ENCODE measurements at places on chromosomes 6 and 20.

DNA sequence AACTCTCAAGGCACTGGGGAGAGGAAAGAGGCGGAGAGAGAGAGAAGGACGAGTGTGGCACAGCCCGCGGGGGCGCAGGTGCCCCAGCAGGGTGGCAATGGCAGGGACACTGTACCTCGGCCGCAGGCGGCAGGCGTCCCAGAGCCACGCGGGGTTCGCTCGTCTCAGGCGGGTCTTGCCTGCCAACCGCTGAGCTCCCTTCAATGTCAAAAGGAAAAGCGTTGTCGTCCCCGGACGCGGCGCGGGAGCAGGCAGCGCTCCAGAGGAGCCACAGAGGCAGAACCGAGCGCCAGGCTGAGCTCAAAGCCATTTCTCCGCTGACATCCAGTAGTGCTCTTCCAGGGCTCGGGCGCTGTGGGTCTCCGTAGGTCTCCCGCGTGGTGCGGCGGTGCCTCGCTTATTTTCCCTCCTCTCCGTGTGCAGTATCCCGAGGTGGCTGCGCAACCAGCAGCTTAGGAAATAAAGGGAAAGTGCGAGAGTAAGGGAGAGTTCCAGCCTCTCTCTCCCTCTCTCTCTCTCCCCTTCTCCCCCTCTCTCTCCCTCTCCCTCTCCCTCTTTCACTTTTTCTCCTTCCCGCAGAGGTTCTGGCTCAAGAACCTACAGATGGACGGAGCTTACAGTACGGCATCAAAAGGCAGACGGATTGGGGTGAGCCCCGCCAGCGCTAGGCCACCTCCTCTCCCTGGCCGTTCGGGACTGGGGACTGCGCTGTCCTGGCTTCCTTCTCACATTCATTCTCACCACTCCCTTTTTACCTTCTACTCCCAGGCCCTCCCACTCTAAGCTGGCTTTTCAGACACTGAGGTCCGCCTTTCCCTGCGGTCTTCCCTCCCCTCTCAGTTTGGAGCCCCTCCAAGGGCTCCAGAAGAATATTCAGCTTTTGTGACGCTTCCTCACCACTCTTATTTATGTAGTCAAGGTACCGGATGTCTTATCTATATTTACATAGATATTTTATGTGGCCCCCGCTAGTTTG, at the start of gene LAMA4:
Gene LAMA4, minus strand, starts transcription at position 727 of the 976 bp plus-strand sequence. Its CDS starts 417 bp downstream, at position 310.
- DNase-seq = no peak

DNA sequence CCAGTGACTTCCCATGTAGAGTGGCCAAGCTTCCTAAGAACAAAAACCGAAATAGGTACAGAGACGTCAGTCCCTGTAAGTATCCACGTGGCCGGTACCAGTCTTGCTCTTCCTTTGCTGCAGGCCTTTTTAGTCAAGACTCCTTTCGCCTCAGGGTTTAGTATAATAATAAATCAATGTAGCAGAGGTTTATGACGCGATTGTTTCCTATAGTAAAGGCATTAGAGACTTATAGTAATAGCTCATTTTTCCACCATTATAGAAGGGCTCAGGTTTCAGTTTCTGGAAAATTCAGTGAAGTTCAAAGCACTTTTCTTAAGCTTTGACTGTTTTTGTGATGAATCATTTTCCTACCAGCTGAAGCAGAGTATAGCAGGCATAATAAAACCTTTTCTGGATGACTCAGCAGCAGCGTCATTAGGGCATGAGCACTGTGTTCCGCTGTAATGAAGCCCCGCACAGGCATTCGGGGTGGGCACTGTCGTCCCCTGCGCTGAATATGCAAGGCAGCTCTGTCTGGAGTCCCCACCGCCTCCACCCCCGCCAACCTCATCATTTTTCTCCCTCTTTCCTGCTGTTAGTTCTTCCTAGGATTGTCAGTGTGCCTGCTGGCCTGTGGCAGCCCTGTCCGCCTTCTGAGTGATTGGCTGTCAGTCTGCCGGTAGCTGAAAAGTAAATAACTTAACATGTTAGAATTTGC, 51.3 kb downstream of the PTPN1 start:
- no peak for DNase-seq

- DNase-seq = no peak
Measured at GRCh38 chr6:43964659-43965570, 162.3 kb downstream of the MRPL14 start.

DNA sequence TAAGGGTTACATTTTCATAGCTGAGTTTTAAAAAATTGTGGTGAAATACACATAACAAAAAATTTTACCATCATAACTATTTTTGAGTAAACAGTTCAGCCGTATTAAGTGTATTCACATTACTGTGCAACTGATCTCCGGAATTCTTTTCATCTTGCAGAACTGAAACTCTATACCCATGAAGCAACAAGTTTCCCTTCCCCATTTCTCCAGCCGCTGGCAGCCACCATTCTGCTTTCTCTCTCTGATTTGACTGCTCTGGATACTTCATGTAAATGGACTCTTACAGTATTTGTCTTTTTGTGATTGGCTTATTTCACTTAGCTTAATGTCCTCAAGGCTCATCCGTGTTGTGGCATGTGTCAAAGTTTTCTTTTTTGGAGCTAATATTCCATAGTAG, 341.6 kb downstream of the QKI start:
- DNase-seq = no peak

GRCh38 chr6:114439411-114439810, 96.6 kb upstream of the HS3ST5 start:
- DNase-seq = no peak

DNA sequence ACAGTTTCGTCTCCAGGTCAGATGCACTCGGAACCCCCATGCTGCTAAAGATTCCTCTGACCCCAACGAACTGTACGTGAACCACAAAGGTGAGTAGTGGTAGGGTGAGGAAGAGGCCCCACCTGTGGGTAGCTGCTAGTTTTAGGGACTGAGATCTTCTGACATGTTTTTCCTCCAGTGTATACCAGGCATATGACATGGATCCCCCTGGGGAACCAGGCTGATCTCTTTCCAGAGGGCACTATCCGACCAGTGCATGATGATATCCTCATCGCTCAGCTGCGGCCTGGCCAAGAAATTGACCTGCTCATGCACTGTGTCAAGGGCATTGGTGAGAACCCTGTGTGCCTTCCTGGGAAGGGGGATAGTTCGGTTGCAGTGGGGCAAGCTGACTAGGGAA, 3.2 kb downstream of the POLR1C start:
- DNase-seq = no peak

GRCh38 chr6:13733178-13733887, 21.7 kb upstream of the RANBP9 start:
- peak; percentile 37 for DNase-seq

DNA sequence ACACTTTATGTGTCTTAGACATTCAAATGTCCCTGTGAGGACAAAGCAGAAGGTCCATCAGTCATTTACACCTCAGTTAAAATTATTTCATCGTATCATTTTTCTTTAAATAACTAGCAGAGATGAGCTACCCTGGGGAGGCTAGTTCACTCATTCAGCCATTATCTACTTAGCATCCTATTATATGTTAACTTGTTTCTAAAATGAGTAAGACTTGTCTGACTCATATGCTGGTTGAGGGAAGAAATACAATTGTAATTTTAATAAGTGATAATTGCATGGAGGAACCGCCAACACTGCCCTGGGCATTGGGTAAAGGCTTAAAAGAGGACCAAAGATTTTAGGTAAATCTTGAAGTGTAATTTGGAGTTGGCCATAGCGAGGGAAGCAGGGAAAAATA, 12.4 kb upstream of the PTPRK start:
- DNase-seq = no peak

DNA sequence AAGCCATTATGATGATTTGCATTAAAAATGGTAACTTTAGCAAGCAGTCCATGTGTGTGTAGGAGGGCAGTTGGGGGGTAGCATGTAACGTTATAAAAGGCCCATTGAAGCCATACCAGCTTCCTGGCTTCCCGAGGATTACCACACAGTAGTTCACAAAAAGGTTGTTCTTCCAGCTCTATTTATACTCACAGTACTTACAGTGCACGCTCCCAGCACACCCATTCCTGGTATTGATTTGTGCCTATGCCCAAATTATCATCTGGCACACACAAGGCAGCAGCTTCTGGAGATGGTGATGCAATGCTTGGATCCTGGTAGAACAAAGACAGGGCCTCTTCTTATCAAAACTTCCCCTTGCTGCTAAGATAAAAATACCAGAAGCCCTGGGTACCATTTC, 436.8 kb downstream of the HAO1 start:
- no peak for DNase-seq

DNA sequence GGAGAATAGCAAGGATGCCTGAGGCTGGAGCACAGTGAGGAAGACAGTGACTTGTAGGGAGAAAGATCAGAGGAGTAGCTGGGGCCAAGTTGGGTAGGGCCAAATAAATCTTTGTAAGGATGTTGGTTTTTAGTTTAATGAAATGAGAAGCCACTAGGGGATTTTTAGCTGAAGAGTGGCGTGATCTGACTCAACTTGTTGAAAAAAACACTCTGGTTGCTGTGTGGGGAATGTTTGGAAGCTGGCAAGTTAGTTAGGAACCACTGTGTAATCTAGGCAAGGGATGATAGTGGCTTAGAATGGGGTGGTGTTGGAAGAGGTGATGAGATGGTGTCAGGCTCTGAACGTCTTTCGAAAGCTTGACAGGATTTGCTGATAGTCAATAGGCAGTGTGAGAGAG, 176.1 kb upstream of the HDDC2 start:
- no peak for DNase-seq

GRCh38 chr20:51305316-51306052, 237.0 kb downstream of the NFATC2 start:
- DNase-seq = no peak

GRCh38 chr20:33561692-33562601, 72.1 kb downstream of the CBFA2T2 start:
- DNase-seq = peak; percentile 96

DNA sequence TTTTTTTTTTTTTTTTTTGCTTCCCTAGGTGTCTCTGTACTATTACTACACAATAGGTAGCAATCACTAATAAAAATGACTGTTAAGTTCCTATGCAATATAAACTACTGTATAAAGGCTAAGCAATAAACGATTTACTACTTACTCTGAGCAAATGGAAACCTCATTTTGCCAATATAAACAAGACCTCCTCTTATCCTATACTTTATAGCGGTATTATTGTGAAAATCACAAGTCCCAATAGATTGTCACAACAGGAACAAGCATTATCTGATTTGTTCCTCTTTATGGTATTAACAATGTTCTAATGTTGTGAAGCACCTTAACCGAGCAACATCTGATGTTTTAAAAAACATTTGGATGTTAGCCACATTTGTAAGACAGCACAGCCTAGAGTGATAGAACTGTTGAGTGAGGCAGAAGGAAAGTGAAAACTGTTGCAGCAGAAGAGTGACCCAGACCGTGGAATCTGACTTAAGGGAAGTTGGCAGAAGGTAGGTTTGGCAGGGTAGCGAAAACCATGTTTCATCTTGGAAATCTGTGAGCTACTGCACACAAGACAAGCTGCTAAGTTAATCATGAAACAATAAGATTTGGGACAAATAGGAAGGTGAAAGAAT, 94.2 kb downstream of the MYLK4 start:
- no peak for DNase-seq

Data from DMS153 (cell line).